ENCODE measurements at places on chromosomes 1 and 21.

DNA sequence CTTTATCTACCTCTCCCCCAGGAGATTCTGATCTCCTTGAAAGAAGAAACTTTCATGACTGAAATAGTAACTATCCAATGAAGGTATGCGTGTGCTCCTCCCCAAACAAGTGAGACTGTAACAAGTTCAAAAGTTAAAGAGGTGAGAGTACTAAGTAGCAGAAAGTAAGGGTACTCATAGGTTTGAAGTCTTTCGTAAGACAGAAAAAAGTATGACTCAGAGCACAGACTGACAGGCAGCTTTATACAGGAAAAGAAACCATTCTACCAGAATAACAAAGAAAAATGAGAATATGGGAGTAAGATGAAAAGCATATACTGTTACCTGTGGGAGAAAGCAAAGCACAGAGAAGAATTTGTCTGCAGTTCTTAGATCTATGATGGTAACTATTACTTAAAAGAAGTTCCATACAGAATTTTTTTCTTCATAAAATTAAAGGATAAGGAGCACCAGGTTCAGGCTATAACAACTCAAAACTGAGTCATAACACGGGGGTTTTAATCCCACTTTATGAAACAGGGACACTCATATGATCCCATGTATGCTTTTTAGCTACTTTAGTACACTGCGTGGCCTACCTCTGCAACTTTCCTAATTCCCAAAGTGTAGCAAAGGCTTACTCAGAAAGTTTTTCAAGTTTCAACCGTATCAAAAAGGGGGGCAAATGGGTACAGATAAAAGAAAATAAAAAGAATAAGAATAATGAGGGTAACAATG is 52.0 kb downstream of the FOXJ3 start:
- DNase-seq: no peak

GRCh38 chr21:38120984-38121855 is 135.6 kb upstream of the KCNJ15 start:
- DNase-seq: no peak

DNA sequence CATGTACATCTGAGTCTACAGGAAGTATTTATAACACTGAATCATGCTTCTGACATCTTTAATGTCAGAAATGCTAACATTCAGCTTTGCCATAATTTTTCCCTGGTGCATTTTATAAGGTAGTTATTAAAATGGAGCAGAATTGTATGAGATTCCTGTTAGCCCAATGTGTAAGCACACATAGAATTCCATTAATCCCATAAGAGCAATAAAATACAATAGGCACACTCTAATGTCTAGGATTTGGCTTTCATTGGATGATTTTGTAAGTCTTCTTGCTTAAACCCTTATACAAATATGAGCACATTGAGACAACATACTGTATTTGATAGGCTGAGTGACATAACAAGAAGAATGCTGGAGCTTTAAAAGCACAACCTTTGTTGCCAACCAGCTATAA is 256.4 kb downstream of the HMCN1 start:
- DNase-seq: no peak

GRCh38 chr1:197435224-197435623 is 167.2 kb downstream of the CRB1 start:
- DNase-seq: no peak

DNA sequence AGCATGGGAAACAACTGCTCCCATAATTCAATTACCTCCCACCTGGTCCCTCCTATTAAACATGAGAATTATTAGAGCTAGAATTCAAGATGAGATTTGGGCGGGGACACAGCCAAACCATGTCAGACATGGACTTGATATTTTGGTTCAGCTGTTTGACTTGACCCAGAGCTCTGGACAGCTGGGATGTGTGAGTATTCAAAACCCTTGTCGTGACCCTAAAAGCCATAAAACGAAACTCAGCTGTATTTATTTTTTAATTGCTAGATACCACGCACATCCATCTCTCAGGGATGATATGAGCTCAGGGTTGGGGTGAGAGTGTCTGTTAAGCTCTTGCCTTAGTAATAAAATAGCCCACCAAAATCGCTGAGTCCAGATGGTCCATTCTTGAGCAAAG is 45.4 kb downstream of the RCSD1 start:
- no peak for DNase-seq

DNA sequence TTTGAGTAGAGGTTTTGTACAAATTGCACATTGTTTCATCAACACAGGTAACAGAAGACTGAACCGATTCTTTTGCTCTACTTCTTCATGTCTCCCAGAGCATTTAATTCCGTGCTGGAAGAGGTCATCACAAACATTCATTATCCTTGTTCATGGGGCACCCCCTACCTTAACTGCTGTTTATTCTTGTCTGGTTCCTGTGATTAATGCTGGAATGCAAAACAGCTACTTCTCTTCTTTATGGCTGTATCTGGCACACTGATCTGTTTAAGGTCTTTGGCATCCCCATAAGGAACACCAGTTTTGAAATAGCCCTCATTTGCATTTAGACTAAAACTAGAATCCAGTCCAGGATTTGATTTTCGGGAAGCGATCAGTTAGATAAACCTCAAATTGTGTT is 42.2 kb downstream of the NTNG1 start:
- DNase-seq: no peak

DNA sequence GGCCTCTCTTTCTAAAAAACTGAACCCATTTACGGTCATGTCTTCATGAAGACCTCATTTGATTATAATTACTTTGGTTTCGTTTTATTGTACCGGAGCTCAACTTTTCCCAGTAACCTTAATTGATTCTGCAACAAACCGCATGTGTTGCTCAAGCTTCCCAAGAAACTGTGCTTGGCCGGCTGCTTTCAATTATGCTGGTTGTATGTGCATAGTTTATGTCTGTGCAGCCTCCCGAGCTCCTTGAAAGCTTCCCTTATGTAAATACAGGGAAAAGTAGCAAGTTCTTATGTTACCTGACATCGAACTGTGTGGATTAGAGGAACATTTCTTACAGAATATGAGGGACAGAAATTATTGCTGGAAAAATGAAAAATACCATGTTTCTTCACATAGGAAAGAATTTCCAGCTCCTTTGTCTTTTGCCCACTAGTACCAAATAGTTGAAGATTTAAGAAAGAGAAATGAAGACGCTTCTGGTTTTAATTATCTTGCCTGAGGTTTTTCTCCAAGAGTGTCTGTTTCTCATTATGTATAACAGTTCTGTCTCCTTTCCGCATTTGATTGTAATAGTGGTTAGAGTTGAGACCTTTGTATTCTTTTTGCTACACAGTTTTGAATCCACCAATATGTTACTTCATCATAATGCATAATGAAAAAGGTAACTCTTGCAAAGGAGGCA is 2.1 kb downstream of the VCAM1 start:
- DNase-seq: no peak

DNA sequence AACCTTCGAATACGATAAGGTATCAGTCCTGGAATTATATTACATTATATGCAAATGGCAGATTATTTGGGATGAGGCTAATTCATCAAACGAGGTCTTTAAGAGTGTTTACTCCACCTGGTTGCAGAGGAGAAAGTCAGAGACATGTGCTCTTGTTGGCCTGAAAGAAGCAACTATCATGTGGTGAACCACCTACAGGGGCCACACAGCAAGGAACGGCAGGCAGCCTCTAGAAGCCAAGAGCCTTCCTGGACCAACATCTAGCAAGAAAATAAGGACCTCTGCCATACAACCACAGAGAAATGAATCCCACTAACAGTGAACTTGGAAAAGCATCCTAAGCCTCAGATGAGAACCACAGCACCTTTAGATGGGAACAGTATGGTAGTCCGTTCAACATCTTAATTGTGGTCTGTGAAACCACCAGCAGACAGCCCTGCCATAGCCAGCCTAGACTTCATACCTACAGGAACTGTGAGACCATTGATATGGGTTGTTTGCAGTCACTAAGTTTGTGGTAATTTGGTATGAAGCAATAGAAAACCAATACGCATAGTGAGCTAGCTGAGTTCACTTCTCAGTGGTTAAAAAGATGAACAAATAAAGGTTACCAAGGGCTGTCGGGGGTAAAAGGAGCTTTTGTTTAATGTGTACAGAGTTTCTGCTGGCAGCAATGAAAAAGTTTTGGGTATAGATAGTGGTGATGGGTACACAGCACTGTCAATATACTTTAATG is 345.7 kb upstream of the RUNX1 start:
- DNase-seq: no peak

- DNase-seq: no peak
Measured at GRCh38 chr1:182248721-182249120, 142.9 kb downstream of the GLUL start.

DNA sequence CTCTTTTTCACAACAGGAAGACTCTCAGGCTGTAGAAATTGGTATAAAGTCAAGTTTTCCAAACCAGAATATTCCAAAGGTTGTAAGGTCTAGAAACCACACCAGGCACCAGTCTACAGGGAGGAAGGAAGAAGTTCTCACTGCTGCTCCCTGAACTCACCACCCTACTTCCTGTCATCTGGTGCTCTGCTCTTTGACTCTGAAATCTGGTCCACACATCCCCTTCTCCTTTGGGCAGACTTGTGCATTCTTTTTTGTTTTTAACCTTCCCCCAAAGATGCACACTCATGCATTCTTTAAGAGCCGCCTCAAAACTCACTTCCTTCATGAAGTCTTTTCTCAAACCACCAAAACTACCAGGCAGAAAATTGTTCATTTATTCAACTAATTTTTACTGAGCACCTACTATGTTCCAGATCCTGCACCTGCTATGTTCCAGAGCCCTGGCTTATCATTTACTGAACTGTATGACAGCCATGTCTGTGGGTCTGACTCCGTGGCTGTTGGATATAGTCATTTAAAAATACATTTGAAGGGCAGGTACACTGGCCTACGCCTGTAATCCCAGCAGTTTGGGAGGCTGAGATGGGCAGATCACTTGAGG is 30.1 kb upstream of the EPS15 start:
- DNase-seq: no peak

DNA sequence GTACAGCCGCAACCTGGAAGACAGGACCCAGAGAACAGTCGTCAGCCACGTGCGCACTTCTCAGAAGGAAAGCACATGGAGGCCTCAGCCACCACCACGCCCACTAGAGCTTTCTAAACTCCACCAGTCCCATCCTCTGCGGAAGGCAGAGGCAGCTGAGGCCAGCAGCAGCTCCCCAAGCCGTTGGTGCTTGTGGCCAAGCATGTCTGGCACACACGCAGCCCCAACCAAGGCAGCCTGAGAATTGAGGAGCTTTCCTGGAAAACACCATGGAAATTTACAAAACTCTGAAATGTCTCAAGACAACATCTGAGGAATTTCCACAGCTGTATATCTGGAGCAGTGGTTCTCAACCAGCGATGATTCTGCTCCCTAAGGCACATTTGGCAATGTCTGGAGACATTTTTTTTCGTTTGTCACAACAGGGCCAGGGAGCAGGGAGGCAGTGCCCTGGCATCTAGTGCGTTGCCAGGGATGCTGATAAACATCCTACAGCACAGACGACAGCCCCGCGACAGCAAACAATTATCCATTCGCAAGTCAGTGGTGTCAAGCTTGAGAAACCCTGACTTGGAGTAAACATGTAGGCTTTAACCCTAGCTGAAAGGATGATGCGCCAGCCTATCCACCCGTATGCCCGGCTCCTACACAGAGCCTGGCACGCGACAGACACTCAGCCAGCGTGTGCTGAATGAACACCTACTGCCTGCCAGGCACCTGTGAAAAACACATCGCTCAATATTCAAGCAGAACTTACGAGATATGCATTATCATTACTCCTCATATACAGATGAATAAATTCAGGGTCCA is 24.7 kb downstream of the NPHP4 start:
- DNase-seq: no peak

DNA sequence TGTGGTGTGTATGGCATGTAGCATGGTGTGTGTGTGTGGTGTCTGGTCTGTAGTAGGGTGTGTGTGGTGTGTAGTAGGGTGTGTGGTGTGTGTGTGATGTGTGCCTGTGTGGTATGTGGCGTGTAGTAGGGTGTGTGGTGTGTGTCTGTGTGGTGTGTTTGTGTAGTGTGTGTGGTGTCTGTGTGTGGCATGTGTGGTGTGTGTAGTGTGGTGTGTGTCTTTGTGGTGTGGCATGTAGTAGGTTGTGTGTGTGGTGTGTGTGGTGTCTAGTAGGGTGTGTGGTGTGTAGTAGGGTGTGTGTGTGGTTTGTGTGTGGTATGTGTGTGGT is 85.5 kb downstream of the SYT2 start:
- no peak for DNase-seq

DNA sequence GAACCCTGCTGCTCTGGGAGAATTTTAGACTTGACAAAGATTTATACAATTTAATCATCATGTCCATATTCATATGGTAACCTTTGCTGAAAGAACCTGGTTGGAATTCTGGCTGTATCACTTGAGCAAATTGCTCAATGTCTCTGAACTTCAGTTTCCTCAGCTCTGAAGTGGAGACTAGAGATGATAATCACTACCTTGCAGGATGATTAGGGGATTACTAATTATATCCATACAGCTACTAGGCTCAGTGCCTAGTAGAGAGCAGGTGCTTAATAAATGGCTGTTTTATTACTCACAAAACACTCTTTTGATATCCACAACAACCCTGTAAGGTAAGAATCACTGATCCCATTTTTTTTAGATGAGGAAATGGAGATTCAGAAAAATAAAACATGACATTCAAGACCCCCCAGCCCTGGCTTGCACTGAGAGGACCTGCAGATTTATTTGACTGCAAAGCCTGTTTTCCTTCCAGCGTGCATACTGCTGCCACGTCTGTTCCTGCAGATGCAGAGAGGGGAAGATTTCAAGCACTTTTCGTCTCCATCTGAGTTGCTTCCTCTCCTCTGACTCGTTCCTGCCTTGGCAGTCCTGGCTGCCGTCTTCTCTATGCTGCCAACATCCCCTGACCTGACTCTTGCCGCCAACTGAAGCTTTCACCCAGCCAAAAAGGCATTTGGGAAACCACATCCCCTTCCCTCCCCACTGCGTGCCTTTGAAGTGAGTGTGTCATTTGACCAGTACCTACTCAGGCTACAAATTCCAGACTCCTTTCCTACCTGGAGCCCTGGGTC is 203.0 kb downstream of the PLPP3 start:
- no peak for DNase-seq

DNA sequence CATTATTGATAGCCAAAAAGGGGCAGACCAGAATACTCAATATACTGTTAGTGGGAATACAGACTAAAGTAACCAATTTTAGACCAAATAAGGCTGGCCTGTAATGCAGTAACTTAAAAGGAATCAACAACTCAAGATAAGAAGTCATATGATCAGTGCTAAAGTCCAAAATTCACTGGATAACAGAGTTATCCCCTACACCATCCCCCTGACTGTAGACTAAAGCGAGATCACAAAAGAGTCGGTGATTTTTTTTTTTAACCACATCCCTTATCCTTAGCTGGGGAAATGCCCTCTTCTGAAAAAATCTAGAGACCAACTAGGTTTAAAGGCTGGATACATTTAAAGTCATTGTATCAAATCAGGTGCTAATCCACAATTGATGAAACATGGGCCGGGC is 7.7 kb downstream of the UBR4 start:
- DNase-seq: no peak

Measured in liver (tissue), 10 donors.